Stimulated activated CD4-positive, alpha-beta T cell treated with anti-CD3 and anti-CD28 coated beads, Interleukin-15, amount 100 ng/mL, for 1 hour (primary cell): ENCODE measurements at places on chromosomes 4 and X.
A peak's percentile ranks its signal among the peaks of the same experiment; 100 is the strongest.

- no peak for DNase-seq
These were observed 23.4 kb upstream of the WFS1 start for GRCh38 chr4:6246170-6246634.

GRCh38 chr4:15381806-15382338, 46.0 kb upstream of the C1QTNF7 start:
- DNase-seq = no peak

GRCh38 chr4:101400096-101400495, 52.8 kb upstream of the PPP3CA start:
- DNase-seq = no peak

DNA sequence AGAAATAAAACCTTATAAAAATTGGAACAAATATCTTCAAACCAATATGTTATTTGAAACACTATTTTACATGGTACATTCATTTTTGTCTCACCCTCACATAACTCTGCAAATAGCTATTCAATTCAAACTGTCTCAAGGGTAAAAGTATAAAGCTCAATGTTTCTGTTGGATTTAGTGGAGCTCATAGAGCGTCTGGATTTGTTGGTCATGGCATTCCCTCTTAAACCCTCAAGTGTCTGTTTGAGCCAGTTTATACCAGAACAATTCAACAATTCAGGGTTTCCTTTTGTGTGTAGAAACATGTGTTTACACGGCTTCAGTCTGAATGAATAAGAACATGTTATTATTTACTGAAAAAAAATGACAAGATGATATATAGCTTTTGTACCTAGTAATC, 161.6 kb downstream of the PCDH18 start:
- no peak for DNase-seq

- DNase-seq = no peak
These were observed 285.0 kb upstream of the BOD1L1 start for GRCh38 chr4:13912436-13912925.

- DNase-seq = no peak
These were observed 37.9 kb upstream of the SCRG1 start for GRCh38 chr4:173436771-173437265.

- DNase-seq = no peak
These were observed 332.8 kb downstream of the DHX15 start for GRCh38 chr4:24251589-24251988.

DNA sequence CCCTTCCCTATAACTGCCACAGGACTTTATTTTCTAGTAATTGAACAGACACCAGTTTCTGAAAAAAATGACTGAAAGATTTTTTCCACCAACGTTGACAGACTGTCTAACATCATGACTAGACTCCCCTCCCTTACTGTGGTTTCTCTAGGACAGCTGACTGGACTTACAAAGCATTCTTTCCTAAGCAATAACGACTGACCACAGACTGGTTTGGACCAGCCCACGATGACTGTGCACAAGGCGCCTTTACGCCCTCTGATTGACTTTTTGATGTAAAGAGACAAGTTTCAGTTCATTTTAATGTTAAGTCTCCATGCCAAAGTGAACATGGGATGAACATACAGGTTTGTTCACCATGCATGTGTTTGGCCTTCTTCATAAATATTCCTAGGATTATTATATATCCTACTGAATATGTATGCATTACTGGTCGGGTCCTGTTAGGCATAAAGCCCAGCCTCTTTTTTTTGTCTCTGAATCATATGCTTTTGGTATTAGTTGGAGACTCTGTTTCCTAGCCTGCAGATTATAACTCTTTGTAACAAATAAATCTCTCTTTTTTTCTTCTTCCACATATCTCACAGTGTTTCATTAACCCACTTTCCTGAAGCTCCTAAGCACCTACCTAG, 50.5 kb upstream of the UGT2B4 start:
- no peak for DNase-seq

DNA sequence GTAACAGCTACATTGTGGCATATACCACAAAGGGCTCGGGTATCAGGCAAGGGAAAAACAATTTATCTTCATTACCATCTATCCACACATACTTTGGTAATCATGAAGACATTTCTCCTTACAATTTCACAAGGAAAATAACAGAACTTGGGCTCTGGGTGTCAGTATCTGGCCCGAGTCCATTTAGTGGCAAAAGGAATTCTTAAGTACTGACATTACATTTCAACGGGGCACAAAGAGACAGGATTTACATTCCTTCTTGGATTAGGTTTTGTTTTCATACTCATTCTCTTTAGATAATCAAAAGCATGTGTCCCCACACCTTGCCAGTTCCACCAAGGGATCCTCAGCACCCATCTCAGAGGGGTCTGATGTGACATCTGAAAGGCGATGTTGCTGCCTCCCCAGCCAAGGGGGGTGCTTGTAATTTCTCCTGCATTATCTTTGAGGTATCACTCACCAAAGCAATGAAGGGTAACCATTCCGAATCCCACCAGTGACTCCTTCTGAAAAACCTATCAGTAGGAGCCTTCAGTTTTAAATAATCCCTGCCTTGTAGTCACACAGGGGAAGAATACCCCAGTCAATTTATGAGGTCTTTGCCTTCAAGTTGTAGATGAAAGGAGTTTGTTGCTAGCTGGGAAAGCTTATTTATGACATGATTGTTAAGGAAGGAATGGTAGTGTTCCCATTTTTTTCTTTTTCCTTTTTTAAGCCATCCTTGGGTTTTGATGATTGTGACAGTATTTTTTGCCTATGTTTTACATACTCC, 118.6 kb downstream of the PALLD start:
- DNase-seq = no peak

- no peak for DNase-seq
These were observed 144.1 kb downstream of the DIPK2B start for GRCh38 chrX:45056428-45057145.

- DNase-seq = no peak
These were observed 488.3 kb downstream of the CFAP47 start for GRCh38 chrX:36407836-36408235.

GRCh38 chrX:26851981-26852380, 611.2 kb downstream of the PPP4R3C start:
- DNase-seq = no peak

DNA sequence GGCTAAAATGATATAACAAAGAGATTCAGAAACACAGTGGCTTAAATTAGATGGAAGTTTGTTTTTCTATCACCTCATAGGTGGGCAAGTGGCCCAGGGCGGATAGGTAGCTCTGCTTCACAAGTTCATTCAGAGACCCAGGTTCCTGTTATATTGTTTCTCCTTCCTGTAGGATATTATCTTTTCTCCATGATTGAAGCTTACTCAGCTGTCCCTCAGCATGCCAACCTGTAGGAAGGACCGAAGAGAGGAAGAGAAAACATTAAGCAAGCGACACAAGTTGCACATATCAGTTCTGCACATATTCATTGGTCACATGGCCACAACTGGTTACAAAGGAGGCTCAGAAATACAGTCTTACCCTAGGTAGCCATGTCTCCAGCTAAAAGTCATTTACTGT, 6.9 kb downstream of the KLHL5 start:
- DNase-seq = no peak

DNA sequence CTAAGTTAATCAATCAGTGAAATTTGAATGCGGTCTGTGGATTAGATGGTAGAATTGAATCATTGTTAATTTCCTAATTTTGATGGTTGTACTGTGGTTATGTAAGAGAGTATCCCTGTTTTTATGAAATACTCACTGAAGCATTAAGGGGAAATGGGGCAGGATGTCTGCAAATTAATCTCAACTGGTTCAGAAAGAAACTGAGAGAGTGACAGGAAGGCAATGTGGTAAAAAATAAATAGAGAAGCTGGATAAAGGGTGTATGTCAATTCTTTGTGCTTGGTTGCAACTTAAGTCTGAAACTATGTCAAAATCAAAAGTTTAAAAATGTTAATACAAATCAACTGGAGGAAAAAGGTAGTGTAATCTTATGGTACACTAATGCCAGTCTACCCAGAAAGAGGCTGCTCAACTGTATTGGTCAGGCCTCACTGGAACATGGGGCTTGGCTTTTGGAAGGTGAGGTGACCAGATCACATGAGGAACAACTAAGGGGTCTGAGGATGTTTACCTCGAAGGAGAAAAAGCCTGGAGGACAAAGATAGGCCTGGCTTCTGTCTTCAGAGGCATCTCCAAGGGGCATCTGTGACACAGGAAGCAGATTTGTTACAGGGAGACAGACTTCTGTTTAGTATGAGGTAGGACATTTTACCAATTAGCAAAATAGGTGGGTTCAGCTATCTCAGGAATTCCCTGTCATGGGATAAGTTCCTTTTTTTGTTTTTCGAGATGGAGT, 83.1 kb downstream of the DLG3 start:
- no peak for DNase-seq

GRCh38 chr4:155007660-155008176, 200.7 kb upstream of the NPY2R start:
- no peak for DNase-seq

DNA sequence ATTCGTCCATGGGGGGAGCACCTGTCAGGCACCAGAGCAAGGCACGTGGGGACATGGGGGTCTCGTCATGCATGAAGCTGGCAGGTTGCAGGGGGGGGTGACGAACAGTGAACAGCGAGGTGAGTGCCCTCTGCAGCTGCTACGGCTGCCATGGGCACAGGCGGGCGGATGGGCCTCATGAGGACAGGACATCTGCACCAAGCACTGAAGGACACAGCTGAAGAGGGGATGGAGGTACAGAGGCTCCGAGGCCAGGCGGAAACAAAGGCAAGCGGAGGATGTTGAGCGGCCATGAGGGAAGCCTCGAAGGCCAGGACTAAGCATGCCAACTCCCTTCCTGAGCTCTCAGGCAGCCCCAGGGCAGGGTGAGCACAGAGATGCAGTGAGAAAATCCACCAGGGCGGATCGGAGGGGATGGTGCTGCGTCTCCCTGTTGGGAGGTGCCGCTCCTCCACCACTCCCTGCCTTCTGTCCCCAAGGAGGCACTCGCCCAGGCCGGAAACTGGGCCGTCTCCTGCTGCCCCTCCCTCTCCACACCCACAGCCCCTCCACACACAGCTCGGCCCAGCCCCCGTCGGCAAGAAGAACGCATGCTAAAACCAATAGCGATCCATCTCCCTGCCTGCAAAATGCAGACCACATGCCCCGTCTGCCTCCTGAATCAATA, 24.6 kb downstream of the ABLIM2 start:
- DNase-seq = no peak

DNA sequence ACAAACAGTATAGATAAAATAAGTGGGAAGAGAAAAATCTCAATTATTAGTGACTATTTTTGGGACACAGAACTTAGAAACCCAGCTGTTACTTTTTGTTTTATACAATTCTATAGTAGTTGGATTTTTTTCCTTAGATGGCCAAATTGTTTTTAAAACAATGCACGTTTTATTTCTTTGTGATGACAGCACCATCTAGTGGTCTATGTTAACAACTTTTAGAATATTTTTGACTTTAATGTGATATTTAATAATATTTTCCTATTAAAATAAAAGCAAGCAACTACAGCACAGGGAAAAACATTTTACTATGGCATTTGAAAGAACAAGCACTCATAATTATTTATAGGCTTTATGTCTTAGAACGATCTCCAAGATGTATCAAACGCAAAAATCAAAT, 5.6 kb upstream of the SMIM31 start:
- DNase-seq = no peak

DNA sequence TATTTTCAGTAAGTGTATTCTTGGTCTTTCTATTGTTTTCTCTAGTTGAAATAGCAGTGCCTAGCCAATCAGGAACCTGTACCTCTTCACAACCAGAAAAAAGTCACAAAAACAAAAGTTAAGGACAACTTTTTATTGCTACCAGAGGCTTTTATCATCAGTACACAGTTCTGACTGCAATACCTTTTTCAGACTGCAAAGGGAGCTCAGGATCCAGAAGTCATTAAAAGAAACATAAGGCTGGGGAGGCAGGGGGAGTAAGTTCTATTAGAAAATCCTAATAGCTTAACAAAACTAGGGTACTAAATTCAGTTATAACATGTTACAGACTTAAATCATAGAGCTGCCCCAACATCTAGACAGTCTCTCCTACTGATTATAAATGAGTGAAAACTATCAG, 28.8 kb downstream of the CCNI start:
- DNase-seq = no peak

DNA sequence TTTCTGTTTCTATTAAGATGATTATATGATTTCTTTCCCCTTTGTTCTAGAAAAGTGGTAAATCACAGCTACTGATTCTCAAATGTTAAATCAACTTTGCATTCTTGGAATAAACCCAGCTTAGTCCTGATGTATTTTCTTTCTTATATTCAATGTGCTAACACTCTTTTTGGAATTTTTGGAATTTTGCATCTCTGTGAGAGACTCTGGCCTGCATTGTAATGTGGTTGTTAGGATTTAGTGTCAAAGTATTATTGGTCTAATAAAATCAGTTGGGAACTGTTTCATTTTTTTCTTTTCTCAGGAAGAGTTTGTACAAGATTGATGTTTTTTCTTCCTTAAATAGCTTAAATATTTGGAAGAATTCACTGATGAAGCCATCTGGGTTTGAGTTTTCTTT, 109.6 kb downstream of the KIT start:
- DNase-seq = no peak

- peak; percentile 86 for DNase-seq
These were observed at the start of gene TSPAN5 for GRCh38 chr4:98658287-98659105. TSPAN5 (minus strand) TSS chr4:98658611.

DNA sequence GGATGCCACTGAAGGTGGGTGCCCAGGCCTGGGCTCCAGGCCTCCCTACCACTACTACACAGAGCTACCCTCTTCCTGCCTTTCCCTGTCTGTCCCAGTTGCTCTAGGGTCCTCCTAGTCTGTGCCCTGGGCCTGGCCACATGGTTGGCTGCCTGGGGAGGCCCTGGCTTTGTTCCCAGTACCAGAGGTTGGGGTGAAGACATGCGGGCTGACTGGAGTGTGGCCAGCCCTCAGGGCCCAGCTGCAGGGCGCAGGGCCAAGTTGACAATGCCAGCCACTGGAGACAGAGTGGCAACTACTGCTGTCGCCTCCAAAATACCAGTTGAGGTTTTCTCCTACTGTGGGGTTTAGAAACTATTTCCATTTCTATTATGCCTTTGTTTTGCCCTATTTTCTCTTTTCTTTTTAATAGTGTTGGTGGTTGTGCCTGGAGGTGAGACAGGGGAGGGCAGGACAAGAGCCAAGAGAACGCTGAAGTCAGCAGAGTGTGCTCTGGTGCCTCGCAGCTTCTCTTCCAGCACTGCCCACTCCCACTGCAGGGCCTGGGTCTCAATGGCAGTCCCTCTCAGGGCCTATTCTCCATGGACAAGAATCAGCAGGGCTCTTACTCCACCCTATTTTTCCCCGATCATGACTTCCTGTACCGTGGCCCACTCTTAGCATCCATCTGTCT, 32.2 kb upstream of the XPNPEP2 start:
- no peak for DNase-seq

GRCh38 chr4:40621592-40622512, 7.8 kb downstream of the RBM47 start:
- DNase-seq = no peak

DNA sequence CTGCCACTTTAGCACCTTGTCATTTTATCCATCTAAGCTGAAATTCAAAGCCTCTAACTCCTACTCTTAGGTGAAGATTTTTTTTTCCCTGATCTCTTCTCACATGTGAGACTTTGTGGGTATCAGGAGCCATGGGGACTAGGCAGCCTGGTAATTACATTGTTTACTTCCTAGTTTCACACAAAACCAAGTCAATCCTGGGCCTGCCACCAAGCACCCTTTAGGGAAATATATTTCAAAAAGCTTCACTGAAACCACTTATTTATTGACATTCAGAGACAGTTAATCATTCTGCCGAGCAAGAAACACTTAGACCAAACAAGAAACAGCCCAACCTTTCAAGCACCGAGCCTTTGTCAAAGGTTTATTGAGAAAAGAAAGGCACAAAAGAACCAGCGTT, 200.0 kb downstream of the RELL1 start:
- DNase-seq = no peak
